ENCODE measurements at places on chromosomes 1 and 21.

- DNase-seq: no peak
Measured at GRCh38 chr1:38053416-38054091, 7.0 kb upstream of the POU3F1 start.

DNA sequence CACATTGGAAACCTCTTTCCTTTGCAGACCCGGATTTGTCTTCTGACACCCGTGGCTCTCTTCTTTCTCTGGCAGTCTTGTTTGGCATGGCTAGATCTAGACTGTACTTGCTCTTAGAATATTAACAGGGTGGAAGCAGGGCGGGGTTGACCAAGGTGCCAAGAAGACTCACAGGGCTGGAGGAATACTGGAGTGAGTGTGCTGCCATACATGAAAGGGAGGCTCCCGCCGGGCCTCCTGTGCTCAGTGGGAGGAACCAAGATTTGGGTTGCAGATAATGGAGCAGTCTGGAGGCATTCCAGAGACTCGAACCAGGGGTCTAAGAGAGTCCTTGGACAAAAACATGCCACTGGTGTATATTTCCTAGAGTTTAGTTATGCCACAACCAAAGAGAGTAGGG, 27.6 kb upstream of the SNX27 start:
- DNase-seq: no peak

DNA sequence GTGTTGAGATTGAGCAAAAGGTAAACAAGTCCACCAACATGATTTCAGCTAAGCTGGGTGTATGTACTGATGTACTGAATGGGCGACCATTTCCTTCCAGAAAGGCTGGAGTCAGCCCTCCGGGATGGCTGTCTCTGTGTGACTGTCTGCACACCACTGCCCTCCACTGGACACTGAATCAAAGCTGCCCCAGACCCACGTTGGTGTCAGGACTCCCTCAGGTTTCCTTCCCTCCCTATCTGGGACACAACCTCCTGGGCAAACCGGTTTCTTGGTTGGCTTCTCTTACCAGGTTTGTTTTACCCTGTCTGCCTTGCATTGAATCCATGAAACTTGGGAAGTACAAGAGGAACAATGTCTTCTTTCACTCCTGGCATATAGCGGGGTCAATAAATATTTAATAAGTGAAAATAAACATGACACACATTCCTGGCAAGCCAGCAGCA, 5.3 kb upstream of the SRP9 start:
- DNase-seq: peak; percentile 31

- DNase-seq: no peak
Measured at GRCh38 chr1:119758584-119758983, 10.1 kb downstream of the HMGCS2 start.

GRCh38 chr1:42420911-42421585, 34.8 kb downstream of the ZMYND12 start:
- peak; percentile 3 for DNase-seq

GRCh38 chr1:41751804-41752513, 166.8 kb downstream of the HIVEP3 start:
- DNase-seq: no peak

- DNase-seq: no peak
Measured at GRCh38 chr1:243322326-243322725, 66.5 kb downstream of the SDCCAG8 start.

DNA sequence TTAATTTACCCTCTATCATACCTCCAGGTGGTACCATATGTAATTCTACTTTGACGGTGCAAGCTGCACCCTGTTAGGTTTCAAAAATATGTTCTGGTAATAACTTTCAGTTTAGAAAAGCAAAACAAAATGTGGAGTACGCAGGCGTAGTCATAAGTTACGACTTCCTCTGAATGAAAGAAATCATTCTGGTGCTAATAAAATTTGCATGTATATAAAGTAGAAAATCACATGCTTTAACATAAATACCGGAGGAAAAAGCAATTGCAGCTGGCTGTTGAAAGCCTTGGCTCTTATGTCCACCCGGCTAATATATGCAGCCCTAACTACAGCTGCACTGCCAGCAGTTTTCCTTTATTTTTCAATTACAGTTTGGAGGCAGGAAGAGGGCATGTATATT, 65.2 kb upstream of the TMPRSS15 start:
- no peak for DNase-seq

DNA sequence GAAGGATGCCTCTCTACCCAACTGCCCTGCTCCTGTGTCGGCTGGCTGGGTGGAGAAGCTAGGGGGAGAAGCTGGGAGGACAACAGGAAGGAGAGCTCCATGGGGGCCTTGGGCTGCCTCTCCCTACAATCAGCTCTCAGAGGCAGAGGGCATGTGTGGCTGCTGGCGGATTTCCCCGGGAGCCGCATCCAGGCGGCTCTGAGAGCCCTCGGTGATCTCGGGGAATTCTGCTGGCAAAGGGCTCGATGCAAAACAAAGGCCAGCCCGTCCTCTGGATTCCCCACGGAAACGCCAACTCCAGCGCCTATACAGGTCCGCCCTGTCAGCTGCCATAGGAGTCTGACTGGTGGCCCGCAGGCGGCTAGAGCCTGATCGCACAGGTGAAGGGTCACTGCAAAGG, 26.4 kb upstream of the EVA1B start:
- no peak for DNase-seq

- DNase-seq: no peak
Measured at GRCh38 chr1:204286831-204287421, 72.8 kb downstream of the PLEKHA6 start.

DNA sequence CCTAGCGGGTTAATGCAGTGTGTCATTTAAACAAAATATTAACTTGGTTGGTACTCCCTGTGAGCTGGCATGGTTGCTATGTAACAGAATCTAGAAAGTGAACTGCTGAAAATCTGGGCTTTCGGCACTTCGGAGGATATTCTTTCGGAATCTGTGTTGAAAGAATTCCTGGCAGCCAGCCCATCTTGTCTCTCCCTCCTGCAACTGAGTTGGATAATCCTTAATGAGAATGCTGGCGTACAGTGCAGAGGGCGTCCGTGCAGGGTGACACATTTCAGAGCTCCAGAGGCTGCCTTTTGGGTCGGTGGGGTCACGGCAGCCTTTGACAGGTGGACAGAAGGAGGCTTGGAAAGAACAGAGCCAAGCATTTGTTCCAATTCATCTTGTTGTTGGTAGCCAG, 3.7 kb downstream of the KAZN start:
- DNase-seq: no peak

DNA sequence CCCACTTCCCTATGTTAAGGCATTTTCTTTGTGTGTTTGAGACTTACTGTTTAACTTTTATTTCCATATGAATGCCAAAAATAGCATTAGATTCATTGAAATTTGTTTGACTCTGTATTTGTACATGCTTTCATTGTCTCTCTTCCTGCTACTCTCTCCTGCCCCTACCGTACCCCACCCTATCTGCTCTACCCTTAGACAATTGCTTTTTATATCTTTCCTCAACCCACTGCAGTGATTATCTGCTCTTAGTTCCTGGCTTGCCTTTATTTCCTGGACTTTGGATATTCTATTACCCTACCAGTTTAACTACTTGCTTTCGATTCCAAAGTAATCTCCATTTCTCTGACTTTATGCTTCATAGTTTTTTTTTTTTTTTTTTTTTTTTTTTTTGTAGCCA, 10.5 kb downstream of the RAVER2 start:
- no peak for DNase-seq

DNA sequence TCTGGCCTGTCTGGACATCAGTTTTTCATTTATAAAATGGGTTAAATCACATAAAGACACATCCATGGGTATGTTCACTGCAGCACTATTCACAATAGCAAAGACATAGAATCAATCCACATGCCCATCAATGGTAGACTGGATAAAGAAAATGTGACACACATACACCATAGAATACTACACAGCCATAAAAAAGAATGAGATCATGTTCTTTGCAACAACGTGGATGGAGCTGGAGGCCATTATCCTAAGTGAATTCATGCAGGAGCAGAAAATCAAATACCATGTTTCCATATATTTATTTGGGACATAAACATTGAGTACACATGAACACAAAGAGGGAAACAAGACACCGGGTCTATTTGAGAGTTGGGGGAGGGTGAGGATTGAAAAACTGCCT, 28.1 kb downstream of the ZBTB8OS start:
- no peak for DNase-seq

- no peak for DNase-seq
Measured at GRCh38 chr1:35448344-35448801, 108.8 kb downstream of the KIAA0319L start.
